ENCODE measurements at places on chromosomes 1 and 21.
A peak's percentile ranks its signal among the peaks of the same experiment; 100 is the strongest.

DNA sequence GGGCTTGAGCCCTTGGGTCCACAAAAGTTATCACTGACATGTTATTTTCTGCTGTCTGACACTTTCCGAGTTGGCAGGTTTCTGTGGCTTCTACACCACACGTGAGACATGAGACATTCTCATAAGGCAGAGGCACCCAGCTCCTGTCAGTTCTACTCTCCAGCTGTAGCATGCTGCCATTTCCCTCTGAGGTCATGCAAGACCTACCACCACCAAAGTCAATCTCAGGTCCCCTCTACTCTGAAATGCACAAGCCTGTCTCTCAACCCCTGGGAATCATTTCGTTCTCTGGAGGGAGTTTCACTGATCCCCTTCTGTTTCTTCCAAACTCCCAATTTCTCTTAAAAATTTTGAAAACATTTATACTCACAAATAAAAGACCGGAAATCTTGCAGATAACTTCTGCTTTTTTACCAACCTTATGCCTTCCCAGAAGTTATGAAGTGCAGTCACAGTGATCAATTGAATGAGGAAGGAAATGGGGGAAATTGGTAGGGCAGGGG is 39.5 kb upstream of the CR2 start:
- no peak for DNase-seq

- no peak for DNase-seq
These were observed 3.5 kb downstream of the HDGF start for GRCh38 chr1:156747742-156748669.

DNA sequence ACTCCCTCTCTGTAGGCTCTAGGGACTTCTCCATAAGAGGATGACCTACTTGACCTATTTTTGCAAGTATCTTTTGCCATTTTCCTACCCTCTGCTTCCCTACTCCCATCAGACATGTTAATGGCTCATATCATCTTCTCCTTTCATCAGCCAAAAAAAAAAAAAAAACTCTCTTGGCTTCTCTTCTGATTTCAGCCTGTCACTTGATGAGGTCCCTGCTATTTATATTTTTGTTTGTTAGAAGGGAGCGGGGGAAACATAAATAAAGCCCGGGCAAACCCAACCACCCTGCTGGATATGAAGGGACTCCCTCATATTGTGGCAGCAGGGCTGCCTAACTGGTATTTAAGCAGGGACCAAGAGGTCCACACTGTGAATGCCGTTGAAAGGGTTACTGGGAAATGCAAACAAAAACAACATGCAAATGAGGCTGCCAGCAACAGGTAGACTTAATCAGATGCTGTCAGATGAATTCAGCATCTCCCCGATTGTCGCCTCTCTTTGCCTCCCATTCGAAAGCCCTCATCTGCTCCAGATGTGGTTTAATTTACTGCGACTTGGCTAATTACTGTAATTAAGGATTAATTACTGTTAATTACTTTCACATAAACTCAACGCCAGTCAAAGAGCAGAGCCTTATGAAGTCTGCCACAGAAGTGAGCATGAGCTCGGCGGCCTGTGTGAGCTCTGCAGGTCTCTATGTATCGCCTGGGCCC is 172.3 kb downstream of the PBX1 start:
- DNase-seq, result no peak

DNA sequence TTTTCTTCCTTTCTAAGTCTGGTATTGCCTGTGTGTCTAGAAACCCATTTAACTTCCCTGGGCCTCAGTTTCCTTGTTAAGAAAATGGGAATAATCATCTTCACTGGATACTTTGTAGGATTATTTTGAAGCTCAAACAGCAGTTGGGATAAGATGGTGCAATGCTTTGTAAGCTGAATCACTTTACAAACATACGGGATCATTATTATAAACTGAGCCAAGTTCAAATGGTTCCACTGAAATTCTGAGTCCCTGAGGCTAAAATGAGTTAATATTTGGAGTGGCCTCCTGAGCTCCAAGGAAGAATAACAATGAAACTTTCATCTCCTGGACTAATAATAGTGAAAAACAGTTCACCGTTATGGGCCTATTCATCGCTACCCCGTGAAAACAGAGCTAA is 388.0 kb downstream of the PLPP3 start:
- no peak for DNase-seq

GRCh38 chr1:1895060-1895418 is 4.2 kb upstream of the GNB1 start:
- DNase-seq, result no peak

GRCh38 chr1:219710529-219711194 is 97.8 kb upstream of the ZC3H11B start:
- no peak for DNase-seq

DNA sequence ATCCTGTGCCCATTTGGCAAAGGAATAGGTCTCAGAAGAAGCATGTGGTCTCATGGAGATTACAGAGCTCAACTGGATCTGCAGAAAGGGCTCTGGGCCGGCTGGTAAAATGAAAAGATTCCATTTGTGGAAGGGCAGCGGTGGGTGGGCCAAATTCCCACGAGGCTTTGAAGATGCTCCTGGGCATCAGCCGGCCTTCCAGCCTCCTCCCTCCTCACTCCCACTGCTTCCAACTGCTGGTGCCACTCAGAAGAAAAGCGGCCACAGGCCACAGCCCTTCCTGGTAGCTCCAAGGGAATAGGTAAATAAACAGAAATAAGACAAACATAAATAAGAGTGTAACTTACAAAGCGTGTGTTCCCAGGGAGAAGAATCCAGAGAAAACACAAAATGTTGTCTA is 136.3 kb upstream of the SLC44A3 start:
- DNase-seq, result no peak

GRCh38 chr21:25885405-25885804 is 150.6 kb downstream of the GABPA start:
- DNase-seq, result no peak

DNA sequence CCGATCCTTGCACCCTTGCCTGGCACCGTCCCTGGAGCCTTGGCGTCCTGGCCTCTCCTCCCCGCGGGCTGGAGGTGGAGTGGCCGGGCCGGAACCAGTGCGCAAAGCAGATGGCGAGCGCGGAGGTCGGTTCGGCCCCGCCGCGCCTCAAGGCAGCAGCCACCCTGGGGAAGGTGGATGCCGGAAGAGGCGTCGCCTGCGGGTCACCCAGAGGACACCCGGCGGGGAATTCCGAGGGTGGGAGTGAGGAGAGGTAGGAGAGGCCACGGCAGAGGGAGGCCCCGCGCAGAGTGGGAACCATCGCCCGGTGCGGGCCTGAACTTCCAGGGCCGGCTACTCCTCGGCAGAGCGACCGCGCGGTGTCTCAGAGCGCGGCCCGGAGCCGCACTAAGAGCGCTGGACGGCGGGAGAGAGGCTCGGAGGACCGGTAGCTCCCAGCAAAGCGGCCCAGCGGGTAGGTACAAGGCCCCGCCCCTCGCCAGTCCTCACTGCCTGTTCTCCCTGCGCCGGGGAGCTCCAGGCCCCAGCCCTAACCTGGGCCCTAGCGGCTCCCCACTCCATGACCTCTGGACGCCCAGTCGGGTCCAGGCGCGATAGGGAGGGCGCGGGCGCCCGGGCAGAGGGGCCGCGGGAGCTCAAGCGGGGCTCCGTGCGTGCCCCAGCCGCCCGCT is at the start of gene RNF207:
TSS of gene RNF207 (plus strand) at position 271 of the 671 bp plus-strand sequence. CDS start 417 bp downstream, outside the sequence.
- peak; percentile 88 for DNase-seq

GRCh38 chr1:201501812-201502510 is 5.0 kb downstream of the CSRP1 start:
- no peak for DNase-seq
